ENCODE measurements at places on chromosomes 12 and 14. TPM values are rescaled to one million over a fixed set of nuclear protein-coding genes. Genes with fewer than 3 reads are reported as not detected.
A peak's percentile ranks its signal among the peaks of the same experiment; 100 is the strongest.

GRCh38 chr14:94515426-94515825, 6.2 kb upstream of the SERPINA12 start:
- H3K36me3 ChIP-seq, result no peaks in the 10 kb centered on the region
- H3K27ac ChIP-seq, result no peak overlapping the region
- DNase-seq, result no peak
- peaks cover 4% of the 10 kb centered on the region for H3K27me3 ChIP-seq
- no peaks in the 10 kb centered on the region for H3K4me1 ChIP-seq

DNA sequence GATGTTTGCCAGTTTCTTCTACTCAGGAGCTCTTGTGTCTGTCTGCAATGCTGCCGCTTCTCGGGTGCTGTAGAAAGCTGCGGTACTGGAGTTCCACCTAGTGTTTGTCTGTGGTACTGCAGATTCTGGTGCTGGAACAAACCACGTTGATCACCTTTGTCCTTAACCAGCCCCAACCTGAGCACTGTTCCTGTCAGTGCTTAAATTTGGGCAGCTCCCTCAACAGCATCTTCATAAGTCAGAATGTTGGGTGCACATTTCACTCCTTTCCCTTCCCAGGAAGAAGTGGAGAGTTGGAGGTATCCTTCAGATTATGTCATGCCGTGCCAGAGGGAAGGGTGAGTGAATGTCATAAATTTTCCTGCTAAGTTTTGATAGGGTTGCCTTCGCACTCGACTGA, 48.7 kb upstream of the LALBA start:
- H3K4me1 ChIP-seq, result peaks cover 5% of the 10 kb centered on the region
- no peaks in the 10 kb centered on the region for H3K36me3 ChIP-seq
- peaks cover 16% of the 10 kb centered on the region for H3K27me3 ChIP-seq
- DNase-seq, result peak; percentile 55
- H3K4me3 ChIP-seq, result no peak overlapping the region

Gene INHBE
- total RNA-seq, result not detected

Gene TMEM253
- not detected for total RNA-seq

Gene SINHCAF
- total RNA-seq, result 86.3 TPM

Gene STYK1
- total RNA-seq, result 3.1 TPM

All from activated naive CD8-positive, alpha-beta T cell treated with anti-CD3 and anti-CD28 coated beads, Interleukin-2, amount 10 ng/mL, durations not matched to agents 7 days and 5 days (primary cell).